Fibroblast of skin of right biceps (primary cell): ENCODE measurements at places on chromosomes 2 and 18.

GRCh38 chr18:48646976-48647375 lies 108.1 kb downstream of the CTIF start:
- no peak for DNase-seq

DNA sequence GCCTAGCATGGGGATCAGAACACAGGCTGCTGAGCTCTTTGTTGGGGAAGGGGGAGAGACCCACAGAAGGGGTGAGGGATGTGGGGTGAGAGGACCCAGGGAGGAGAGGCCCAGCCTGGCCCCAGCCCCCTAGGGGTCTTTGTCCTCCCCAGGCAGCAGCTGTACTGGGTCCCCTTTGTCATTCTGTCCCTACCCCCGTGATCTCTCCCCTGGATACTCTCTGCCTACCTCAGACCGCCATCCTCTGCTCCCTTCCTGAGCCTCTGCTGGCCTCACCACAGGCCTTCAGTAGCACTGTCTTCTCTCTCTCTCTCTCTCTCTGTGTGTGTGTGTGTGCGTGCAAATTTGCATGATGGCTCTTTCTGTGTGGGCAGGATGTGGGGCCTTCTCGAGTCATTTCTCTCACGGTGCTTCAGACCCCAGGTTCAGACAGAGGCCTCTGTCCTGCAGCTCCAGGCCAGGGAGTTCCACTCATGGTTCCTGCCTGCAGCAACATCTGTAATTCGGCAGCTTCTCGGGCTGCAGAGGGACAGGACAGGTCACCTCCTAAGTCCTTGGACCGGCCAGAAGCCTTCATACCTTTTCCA lies 1.4 kb downstream of the PSD4 start:
- peak; percentile 22 for DNase-seq

DNA sequence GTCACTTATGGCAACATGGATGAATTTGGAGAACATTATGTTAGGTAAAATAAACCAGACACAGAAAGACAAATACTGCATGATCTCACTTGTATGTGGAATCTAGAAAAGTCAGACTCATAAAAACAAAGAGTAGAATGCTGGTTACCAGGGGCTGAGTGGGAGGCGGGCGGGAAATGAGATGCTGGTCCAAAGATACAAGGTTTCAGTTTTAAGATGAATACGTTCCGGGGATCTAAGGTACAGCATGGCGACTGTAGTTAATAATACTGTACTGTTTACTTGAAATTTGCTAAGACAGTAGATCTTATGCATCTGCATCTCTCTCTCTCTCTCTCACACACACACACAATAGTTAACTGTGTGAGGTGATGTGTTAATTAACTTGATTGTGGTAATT lies 14.2 kb downstream of the FAM110C start:
- DNase-seq: no peak

DNA sequence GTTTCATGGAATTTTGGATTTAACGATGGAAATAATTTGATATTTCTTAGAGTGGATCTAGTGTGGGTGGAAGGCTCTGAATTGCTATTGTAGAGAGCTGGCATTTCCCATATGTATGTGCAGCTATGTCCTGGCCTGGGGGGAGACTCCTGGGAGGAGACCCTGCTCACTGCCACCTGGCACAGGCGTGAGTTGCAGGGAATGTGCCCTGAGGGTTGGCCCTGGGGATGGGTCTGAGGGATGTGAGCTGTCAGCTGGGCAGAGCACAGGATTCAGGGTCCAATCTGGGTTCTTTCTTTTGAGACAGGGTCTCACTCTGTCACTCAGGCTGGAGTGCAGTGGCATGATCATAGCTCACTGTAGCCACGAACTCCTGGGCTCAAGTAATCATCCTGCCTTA lies 120.2 kb downstream of the CLIP4 start:
- no peak for DNase-seq

- DNase-seq: no peak
Measured at GRCh38 chr18:26865557-26865956, at the start of gene AQP4. Gene AQP4 (minus strand): TSS chr18:26865707. CDS start chr18:26865689, 18 bp downstream.

- no peak for DNase-seq
Measured at GRCh38 chr2:134536296-134536695, 182.5 kb downstream of the TMEM163 start.
